ENCODE measurements at places on chromosomes 3 and 15.

GRCh38 chr3:46897031-46897430 is 19.5 kb downstream of the PTH1R start:
- no peak for DNase-seq

DNA sequence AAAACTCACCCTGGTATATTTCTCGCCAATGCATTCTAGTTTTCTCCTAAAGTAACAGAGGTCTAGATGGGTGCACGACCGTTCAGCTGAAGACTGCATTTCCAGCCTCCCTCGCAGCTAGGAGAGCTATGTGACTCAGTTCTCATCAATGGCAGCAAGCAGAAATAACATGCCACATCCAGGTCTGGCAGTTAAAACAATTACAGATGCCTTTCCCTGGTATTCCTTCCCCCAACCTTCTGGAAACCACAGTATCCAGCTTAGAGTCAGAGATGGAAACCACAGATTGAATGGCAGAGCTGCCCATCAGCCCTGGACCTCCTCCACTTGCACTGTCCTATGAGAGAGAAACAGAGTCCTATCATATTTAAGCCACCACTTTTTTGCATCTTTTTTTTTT is 4.8 kb downstream of the HAPLN3 start:
- DNase-seq = no peak

GRCh38 chr3:149058602-149059001 is 27.7 kb downstream of the HLTF start:
- no peak for DNase-seq

- no peak for DNase-seq
Observed at GRCh38 chr15:78291698-78292097, 7.7 kb downstream of the SKIC8 start.

DNA sequence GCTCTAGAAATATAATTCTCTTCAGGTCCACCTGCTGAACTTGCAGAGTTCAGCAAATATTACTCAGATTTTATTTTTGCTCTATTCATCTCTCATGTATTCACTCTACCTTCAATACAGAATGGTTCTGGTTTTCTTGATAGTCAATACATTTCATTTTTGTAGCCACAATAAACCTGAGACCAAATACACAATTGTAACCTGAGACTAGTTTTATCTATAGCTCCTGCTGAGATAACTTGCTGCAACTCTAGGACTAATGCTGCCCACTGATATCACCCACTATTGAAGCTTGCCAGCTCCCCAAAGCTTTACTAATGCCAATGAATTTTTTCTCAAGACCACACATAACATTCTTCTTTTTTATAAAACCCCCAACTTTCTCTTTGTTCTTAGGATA is 229.3 kb downstream of the NSUN3 start:
- no peak for DNase-seq

GRCh38 chr3:47910233-47910632 is 106.0 kb downstream of the MAP4 start:
- no peak for DNase-seq

DNA sequence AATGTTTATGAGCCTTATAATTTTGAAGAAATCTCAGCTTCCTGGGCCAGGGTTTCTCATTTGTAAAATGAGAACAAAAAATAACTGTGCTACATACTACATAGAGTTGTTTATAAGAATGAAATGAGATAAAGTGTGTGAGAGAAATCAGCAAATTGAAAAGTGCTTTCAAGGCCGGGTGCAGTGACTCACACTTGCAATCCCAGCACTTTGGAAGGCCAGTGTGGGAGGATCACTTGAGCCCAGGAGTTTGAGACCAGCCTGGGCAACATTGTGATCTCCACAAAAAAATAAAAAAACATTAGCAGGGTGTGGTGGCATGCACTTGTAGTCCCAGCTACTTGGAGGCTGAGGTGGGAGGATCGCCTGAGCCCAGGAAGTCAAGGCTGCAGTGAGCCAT is 22.4 kb downstream of the FOXB1 start:
- no peak for DNase-seq

DNA sequence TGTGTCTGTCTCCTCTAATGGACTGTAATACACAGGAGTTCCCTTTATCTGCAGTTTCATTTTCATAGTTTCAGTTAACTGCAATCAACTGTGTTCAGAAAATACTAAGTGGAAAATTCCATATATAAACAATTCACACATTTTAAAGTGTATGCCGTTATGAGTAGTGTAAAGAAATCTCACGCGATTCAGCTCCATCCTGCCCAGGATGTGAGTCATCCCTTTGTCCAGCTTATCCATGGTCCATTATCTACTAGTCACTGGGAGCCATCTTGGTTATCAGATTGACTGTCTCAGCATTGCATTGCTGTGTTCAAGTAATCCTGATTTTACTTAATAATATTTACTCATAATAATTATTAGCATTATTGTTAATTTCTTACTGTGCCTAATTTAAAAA is 14.5 kb downstream of the ZPLD1 start:
- DNase-seq = no peak

DNA sequence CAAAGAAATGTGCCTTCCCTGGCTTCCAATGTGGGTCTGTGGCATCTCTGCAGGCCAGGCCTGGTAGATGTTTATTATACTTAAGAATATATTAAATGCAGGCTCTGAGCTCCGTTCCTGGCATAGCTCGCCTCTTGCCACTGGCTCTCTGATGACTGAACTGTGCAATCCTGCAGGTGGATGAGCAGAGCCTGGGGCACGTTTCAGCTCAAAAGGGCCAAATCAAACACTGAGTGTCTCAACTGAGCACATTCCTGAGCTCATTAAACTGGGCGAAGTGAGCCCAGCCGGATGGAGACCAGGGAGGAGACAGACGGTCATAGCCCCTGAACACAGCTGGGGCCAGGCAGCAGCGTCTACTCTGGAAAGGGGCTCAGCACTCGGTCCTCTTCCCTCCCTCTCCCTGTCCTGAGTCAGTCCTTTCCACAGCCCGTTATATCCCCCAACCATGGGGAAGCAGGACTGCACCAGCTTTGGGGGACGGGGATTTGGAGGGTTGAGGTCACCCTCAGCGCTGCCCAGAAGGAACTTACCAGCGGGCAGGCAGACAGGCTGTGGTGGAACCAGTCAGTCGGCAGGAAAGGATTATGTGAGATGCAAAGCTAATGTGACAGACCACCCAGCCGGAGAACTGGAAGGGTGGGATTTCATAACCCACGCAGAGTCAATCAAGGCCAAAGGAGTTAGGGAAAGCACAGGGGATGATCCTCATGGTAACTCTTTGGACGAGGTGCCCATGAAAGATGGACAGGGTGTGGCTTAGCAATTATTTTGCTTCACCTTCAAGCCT is 77.4 kb upstream of the ANKRD34C start:
- no peak for DNase-seq

- no peak for DNase-seq
Observed at GRCh38 chr3:171658841-171659240, 151.4 kb downstream of the PLD1 start.

DNA sequence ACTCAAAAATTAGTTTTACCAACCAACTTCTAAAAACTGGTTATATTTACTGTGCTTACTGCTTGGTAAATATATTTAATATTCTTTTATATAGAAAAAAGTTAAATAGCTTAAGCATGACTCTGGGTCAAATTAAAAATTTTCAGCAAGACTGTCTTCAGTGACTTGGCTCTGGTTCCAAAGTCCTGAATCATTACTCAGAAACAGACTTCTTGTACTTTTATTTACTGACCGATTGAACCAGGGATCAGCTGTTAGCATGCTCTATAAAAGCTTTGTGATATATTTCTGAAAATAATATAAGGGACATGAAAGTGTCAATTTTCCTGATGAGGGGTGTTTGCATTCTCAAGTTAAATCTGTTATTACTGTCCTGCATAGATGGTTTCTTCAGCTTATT is 164.3 kb downstream of the MCTP2 start:
- no peak for DNase-seq

DNA sequence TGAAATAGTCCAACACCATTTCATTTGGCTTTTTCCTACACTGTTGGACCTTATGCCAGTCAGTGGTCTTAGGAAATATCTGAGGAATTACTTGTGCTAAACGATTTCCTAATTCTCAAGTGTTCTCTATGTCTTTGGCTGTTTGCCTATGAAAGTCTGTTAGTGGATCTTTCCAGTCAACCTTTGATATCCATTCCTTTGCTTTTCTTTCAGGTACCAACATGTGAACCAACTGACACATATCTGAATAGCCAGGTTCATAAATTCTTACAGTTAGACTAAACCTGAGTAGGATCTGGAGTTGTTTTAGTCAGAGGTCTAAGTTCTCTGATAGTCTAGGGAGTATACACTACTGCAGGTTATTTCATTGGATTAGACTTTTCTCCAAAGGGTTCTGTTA is 343.5 kb upstream of the LRRC3B start:
- DNase-seq = no peak

DNA sequence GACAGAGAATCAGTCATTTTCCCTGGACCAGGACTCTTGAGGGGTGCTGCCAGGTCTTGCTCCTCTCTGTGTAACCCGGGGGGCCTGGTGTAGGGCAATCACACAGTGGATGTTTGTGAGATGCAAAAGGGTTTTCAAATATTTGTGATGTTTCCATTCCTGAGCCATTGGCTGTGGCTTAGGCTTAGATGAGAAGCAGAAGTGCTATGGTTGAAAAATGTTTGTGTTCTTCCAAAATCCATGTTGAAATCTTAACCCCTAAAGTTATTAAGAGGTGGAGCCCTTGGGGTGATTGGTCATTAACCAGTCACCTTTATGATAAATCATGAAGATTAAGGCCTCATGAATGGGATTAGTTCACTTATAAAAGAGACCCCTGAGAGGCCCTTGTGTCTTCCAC is 36.5 kb downstream of the CORO2B start:
- DNase-seq = no peak

- DNase-seq = no peak
Observed at GRCh38 chr3:39264053-39264452, 15.8 kb downstream of the CX3CR1 start.

DNA sequence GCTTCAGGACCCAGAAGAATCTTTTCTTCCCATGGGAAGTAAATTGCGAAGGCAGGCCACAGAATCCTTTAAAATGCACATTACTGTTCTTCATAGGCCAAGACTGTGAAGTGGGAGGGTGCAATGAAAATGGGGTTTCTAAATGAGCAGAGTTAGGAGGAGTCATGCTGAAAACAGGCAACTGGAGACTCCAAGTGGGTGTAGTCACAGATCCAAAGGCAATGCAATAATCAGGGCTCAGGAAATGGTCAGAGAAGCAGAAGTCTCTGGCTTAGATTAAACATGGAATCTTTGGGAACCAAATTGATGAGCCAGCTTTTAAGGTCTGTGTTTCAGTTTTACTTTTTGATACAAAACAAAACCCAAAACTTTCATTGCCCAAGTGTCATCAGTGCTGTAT is 37.6 kb downstream of the HHLA2 start:
- DNase-seq = no peak

DNA sequence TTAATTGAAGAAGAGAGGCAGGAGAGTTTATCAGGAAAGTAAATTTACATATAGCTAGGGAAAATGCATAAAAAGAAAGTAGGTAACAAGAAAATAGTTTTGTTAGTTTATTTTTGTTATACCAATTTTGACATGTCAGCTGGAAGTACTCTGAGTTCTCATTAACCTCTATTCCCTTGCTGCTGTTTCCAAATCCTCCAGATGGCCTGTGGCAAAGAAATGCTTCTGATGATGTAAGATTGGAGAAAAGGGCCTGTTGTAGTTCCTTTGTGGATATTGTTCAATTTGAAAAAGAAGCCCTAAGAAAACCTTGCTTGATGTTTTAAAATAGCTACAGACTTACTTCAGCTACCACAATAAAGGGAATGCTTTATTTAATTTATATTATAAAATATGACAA is 192.9 kb upstream of the SLITRK3 start:
- DNase-seq = no peak

DNA sequence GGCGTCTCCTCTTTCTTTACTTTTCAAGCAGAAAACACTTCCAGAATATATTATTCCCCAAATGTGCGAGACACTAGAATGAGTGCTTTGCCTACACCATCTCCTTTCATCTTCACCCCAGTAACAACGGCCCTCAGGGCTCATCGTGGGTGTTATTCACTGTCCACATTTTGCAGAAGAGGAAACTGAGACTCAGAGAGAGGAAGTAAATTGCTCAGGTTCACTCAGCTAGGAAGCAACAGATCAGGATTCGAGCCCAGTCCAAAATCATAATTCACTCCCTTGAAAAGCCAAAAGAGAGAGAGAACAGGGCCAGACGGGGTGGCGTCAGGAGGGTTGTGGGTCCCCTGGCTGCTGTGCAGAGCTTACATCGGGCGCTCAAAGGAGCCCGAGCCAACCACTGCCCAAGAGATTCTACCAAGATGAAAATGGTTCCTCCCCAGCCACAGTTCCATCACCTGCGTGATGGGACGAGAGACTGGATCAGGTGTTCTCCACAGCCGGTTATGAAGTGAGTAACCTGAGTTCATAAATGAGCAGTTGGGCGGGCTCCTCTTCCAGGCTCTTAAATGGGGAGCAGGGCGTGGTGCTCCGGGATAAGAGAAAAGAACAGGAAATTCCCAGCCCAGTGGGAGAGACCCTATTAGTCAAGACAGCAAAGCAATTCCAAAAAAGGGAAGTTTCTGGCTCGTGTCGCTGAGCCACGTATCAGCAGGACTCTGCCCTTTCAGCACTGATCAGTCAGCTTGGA is 48.6 kb upstream of the FLNB start:
- no peak for DNase-seq

DNA sequence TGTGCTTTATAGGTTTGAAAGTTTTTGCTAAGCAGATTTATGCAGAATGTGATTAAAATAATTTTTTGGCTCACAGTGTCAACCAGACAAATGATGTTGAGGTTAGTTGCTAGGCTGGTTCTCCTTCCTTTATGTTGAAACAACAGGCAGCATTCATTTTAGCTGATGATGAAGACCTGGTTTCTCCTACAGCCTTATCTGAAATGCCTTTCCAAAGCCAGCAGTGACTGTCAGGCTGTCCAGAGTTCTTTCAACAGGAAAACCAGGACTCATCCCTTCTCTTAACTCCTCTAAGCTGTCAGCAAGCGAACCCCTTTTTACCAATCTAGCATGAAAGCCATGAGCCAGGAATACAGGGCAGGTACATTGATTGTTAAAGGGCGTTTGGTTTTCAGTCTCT is 84.1 kb downstream of the ZNF609 start:
- no peak for DNase-seq

GRCh38 chr15:37370941-37371340 is 270.6 kb upstream of the MEIS2 start:
- no peak for DNase-seq

DNA sequence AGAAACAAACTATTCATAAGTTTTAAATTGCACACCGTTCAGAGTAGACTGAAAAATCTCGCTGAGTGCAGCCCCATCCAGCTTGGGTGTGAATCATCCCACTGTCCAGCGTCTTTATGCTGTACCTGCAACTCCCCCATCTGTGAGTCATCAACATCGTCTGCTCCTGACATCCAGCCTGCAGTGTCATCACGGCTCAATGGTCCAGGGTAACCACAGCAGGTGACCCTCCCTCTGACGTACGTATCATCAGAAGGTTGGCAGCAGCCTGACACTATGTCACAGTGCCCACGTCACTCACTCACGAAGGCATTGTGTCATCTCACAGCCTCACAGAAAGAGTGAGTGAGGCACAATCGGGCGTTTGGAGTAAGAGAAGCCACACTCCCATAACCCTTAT is 65.2 kb downstream of the TPRA1 start:
- DNase-seq = no peak

GRCh38 chr3:65628978-65629377 is 409.7 kb downstream of the MAGI1 start:
- no peak for DNase-seq

- no peak for DNase-seq
Observed at GRCh38 chr3:57951066-57951882, 56.9 kb upstream of the FLNB start.

Data from activated CD4-positive, alpha-beta T cell treated with anti-CD3 and anti-CD28 coated beads, Interleukin-2, amount 50 U/mL, for 16 hours (primary cell).